Muscle of back (tissue), 13 donors: ENCODE measurements at places on chromosomes 2 and 18.

DNA sequence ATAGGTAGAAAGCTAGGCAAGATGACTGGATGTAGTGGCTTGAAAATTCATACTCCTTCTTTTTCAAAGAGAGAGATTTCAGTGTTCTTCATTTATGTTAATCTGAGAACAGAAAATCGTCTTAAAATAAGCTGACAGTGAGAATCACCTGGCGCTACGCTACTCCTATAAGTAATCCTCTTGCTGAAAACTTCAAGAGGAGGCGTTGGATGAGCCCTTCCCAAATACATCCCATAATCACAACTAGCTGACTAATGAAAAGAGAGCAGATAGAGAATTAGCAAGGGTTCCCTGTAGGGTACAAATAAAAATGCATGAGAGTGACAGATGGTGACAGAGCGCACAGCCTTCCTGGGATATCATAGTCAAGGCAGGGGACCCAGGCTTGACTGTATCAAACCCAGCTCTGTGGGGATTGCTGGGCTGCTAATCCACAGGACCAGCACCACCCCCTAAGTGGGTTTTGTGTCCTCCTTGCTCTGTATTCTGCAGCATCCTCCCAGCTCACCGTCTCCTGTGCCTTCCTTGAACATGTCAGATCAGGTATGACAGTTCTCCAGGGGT is 280.2 kb downstream of the SP3 start:
- DNase-seq: no peak

- DNase-seq: peak; percentile 87
Observed at GRCh38 chr18:9437021-9437437, 38.3 kb upstream of the RALBP1 start.

DNA sequence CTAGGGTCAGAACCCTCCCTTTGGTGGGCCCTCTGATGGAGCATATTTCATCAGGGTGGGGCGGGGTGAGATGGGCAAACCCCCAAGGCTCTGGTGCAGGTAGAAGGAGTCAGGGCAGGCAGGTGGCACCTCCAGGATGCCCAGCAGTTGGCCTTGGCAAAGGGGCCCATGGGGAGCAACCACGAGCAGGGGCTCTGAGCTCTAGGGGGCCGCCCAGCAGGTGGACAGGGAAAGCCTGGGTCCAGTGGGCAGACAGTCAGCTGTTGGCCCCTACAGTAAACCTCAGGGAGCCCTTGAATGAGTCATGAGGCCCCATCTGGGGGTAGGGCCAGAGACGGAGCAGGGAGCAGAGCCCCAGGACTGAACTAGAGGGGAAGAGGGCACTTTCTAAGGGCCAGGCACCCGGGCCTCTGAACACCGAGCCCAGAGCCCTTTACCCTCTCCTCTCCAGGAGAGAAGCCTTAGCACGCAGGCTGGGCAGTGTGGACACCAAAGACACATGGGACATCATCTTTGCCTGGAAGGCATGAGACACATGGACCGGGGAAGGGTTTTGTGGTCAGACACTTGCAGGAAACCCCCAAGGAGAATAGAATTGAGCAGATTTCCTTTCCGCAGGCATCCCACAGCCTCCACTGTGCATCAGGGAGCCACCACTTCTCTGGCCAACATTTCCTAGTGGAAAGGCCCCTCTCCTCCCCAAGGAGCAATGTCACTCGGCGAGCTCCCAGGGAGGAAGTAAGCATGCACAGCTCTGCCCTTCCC is 257.3 kb downstream of the GLI2 start:
- no peak for DNase-seq

GRCh38 chr2:235026649-235027557 is 75.1 kb downstream of the SH3BP4 start:
- DNase-seq: peak; percentile 32

- no peak for DNase-seq
Observed at GRCh38 chr2:118202707-118203303, 114.5 kb downstream of the INSIG2 start.
